NCI-H1417 (cell line): ENCODE measurements at places on chromosomes 16 and 17.

DNA sequence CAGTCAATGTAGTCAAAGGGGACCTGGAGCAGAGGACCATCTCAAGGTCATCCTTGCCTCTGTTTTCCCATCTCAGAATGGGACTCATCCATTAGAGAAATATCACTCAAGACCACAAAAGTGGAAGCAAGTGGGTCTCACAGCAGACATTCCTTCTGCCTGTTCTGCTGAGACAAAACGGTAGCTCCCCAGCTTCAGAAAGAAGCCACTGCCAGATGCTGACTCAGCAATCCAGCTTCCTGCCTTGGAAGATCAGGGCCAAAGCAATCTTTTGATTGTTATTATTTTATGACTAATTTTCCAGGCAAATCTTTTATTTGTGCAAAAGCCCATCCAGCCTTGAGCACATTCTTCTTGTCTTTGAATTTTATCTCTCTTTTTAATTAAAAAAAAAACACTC, 86.8 kb downstream of the CCT6B start:
- DNase-seq = no peak

DNA sequence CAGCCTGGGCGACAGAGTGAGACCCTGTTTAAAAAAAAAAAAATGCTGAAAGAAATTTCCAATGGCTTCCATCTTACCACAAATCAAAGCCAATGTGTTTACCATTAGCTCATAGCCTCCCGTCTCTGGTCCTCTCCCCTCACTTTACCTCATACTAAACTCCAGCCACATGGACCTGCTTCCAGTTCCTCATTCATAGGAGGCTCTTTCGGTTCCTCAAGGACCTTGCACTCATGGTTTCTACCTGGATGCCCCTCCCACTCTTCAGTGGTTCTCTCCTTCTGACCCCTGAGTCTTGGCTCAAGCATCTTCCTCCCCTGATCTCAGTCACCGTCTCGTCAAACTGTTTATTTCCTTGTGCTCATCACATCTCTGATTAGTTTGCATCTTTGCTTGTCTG, 3.8 kb upstream of the DEF8 start:
- no peak for DNase-seq

- DNase-seq = peak; percentile 85
These were observed 5.6 kb downstream of the PNPO start for GRCh38 chr17:47946929-47947397.

DNA sequence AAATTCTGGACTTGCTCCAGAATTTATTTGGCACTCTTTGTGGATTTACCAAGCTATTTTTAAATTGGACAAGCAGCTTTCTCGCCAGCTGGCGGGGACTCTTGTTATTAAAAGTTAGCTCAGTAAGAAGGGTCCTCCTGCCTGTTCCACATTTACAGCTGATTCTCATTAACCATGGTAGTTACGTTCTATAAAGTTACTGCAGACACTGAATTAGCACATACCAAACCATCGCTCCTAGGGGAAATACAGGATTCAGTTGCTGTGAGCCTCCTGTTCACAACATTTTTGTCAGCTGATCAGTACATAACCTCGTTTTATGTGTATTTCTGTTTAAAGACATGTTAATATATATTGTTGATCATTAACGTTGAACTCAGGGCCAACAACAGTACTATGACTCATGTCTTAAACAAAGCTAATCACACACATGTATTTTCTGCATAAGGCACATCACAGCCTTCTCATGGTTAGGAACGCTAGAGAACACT, 4.2 kb downstream of the LDAF1 start:
- no peak for DNase-seq

- DNase-seq = no peak
These were observed 321.4 kb downstream of the FOXL1 start for GRCh38 chr16:86899757-86900156.

DNA sequence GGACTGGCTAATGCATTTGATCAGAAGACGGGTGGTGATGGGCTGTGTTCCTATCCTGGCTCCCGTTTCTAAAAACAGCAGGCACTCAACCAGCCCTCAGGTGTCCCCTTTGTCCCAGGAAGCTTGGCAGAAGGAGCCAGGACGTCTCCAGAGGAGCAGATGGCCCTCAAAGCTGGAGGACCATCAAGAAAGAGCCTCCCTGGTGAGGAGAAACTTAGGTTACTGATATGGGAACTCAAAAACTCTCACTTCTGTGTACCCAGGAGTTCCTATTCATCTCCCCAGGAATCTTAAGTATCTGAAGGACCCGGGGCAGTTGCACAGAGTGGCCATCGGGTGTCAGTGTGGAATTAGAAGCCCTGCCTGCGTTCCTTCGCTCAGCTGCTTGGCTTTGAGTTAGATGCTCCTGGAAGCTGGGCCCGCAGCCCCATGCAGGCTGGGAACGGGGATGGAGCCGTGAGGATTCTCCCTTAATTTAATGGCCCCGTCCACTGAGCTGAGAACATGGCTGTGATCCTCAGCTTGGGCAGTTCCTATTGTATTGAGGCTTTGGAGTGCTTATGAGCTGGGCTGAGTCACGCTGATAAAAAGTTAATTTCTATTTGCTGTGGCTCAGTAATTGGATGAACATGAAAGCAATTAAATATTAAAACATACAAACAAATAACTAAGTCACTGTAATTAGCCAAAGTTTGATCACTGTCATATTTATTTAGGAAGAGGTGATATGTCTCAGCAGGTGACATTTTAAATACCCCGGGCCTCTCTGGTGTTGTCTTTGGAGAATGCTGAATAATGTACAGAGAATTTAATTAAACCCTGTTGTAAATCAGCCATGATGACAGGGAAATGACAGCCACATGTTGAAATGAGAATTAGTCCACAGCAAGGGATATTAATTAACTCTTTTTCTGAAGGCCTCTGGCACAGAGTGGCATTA, 402.1 kb downstream of the SEC14L1 start:
- DNase-seq = peak; percentile 83

- DNase-seq = peak; percentile 55
These were observed 61.0 kb upstream of the RBL2 start for GRCh38 chr16:53372992-53373871.

- peak; percentile 86 for DNase-seq
These were observed 12.7 kb downstream of the MNT start for GRCh38 chr17:2388020-2388682.

- DNase-seq = no peak
These were observed 81.9 kb downstream of the TUBD1 start for GRCh38 chr17:59810894-59811153.

DNA sequence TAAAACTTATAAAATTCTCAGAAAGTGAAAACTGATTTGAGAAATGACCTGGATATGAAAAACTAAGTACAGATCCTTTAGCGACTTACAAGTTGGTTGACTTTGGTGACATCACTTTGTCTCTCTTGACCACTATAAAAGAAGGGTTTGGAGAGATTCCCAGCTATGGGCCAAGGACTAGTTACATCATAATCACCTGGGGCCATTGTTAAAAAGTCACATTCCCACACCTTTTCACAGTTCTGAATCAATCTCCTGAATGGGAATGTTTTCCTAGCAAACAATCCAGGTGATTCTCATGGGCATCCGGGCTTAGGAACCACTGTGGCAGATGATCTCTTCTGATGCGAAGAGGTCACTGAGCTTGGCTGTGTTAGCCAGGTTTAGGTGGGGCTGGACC, 620 bp upstream of the VWA3A start:
- DNase-seq = no peak

DNA sequence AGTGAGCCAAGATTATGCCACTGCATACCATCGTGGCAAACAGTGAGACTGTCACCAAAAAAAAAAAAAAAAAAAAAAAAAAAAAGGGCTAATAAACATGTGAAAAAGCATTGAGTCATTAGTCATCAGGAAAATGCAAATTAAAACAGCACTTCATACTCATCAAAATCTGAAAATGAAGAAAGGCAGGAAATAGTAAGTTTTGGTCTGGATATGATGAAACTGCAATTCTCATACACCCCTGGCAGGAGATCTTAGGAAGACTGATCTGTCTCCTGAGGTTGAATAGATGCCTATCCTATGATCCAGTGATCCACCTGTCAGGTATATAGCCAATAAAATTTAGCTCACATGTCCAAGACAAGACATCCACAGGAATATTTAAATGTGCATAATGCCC, 212.7 kb downstream of the CPPED1 start:
- DNase-seq = no peak
